CD8-positive, alpha-beta memory T cell (primary cell): ENCODE measurements at places on chromosomes 11 and 22. TPM values are rescaled to one million over a fixed set of nuclear protein-coding genes. Genes with fewer than 3 reads are reported as not detected.
A peak's percentile ranks its signal among the peaks of the same experiment; 100 is the strongest.

The ACRV1 gene
- total RNA-seq = not detected

The RAB3IL1 gene
- 0.28 TPM for total RNA-seq

The PRG2 gene
- not detected for total RNA-seq

The LRRC56 gene
- total RNA-seq = 1.8 TPM

The OR51I1 gene
- not detected for total RNA-seq

The FAM181B gene
- total RNA-seq = not detected

The SLC37A2 gene
- total RNA-seq = 1.5 TPM

The LRP4 gene
- 0.27 TPM for total RNA-seq

- no peak for DNase-seq
Measured at GRCh38 chr11:108216988-108217387, 5.5 kb downstream of the NPAT start.

GRCh38 chr11:13333456-13333957 lies 55.9 kb downstream of the BMAL1 start:
- DNase-seq = no peak

- no peak for DNase-seq
Measured at GRCh38 chr11:100719809-100720221, 32.7 kb downstream of the ARHGAP42 start.

GRCh38 chr11:85759915-85760314 lies 51.0 kb downstream of the SYTL2 start:
- no peak for DNase-seq

DNA sequence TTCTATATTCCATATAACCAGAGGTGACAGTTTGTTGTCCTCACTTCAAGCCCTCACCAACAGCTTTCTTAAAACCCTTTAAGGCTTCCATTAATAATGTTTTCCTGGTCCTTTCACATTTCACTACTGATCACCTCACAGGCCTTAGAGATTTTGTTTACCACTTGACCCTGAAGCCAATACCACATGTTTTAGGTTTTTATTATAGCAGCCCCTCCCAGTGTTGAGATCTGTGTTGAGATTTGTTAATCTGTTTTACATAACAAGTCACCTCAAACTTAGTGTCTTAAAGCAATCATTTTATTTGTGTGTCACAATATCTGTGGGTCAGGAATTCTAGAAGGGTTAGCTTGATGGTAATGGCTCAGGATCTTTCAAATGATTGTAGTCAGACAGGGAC lies 49.9 kb downstream of the FAR1 start:
- no peak for DNase-seq

DNA sequence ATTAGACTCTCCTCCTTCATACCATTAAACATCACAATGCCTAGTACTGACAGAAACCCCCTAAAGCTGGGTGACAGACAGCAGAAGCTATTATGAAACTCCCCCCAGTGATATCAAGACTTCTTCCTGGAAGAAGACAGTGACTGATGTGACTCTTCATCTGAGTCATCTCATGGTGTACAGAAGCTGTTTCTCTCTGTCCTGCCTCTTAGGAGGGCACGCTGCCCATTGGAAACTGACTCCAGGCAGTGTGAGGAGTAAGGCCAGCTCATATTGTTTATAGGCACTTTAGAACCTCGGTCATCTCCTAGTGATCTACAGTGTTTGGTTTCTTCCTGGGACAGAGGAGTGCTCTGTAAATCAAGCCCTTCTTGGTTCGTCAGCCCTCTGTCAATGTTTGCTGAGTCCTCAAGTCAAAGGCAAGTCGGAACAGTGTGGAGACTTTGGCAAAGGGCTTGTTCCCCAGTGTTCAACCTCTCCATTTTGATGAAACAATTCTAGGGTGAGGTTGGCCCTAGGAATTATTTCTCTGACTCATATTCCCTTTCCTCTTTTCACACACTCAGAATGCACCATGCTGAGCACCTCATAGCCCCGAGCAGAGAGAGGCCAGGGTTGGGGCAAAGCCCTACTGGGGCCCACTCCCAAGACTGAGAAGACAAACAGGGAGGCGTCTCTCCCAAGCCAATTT lies 172.5 kb upstream of the TMEM45B start:
- no peak for DNase-seq

DNA sequence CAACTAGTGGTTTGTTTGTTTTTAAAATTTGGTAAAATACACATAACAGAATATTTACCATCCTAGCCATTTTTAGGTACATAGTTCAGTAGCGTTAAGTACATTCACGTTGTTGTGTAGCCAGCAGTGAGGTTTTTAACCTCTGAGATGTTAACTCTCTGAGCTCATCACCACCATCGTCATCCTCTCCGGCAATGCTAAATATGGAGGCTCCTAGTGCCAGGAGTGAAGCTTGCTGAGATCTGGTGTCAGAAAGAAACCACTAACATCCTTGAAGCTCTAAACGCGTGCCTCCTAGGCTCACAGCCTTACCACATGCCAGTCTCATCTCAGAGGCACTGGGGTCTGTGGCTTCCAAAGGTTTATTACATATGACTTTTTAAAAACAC lies 330.2 kb upstream of the B3GAT1 start:
- DNase-seq = no peak

DNA sequence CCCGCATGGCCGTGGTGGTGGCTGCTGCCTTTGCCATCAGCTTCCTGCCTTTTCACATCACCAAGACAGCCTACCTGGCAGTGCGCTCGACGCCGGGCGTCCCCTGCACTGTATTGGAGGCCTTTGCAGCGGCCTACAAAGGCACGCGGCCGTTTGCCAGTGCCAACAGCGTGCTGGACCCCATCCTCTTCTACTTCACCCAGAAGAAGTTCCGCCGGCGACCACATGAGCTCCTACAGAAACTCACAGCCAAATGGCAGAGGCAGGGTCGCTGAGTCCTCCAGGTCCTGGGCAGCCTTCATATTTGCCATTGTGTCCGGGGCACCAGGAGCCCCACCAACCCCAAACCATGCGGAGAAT lies 10.9 kb upstream of the ARHGEF17 start:
- DNase-seq = no peak

- DNase-seq = no peak
Measured at GRCh38 chr22:29369460-29369859, 18.9 kb downstream of the AP1B1 start.

- DNase-seq = peak; percentile 78
Measured at GRCh38 chr22:49869845-49870712, 16.4 kb downstream of the ZBED4 start.

DNA sequence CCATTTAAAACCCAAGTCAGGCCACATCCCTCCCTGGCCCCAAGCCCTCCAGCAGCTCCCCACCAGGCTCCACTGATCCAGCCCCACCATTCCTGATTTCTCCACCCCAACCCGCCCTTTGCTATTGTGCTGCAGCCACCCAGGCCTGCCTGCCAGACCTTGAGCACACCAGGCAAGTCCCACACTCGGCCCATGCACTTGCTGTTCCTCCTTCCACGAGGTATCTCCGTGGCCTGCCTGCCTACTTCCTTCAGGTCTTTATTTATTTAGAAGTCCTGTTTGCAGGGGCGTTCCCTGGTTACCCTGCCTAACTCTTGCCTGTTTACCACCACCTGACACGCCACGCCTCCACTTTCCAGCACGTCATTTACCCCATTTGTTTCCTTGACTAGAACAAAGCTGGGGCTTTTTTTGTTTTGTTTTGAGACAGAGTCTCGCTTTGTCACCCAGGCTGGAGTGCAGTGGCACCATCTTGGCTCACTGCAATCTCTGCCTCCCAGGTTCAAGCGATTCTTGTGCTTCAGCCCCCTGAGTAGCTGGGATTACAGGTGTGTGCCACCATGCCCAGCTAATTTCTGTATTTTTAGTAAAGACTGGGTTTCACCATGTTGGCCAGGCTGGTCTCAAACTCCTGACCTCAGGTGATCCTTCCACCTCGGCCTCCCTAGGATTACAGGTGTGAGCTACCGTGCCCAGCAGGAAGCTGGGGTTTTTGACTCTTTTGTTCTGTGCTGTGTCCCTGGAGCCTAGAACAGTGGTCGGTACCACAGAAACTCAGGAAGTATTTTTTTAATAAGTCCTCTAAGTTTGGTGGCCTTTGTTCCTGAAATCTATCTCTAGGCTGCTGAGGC lies 6.7 kb downstream of the CENPM start:
- DNase-seq = peak; percentile 94

DNA sequence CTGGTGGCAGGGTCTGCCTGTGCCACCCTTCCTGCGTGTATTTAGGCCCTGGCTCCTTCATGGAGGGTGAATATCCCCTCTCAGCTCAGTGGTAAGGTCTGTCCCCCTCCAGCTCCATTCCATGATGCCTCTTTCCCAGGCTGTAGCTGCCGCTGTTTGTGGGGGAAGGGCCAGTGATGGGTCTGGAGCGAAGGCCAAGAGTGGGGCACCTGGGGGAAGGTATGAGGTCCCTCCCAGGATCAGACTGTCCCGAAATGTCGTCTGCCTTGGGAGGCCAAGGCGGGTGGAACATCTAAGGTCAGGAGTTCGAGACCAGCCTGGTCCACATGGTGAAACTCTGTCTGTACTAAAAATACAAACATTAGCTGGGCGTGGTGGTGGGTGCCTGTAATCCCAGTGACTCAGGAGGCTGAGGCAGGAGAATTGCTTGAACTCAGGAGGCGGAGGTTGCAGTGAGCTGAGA lies 1.1 kb downstream of the CD151 start:
- no peak for DNase-seq

GRCh38 chr11:64900263-64900678 lies 16.7 kb downstream of the ATG2A start:
- DNase-seq = peak; percentile 58

GRCh38 chr22:23773483-23774113 lies 949 bp downstream of the MMP11 start:
- no peak for DNase-seq

- DNase-seq = no peak
Measured at GRCh38 chr11:83039566-83039965, 32.1 kb downstream of the RAB30 start.

DNA sequence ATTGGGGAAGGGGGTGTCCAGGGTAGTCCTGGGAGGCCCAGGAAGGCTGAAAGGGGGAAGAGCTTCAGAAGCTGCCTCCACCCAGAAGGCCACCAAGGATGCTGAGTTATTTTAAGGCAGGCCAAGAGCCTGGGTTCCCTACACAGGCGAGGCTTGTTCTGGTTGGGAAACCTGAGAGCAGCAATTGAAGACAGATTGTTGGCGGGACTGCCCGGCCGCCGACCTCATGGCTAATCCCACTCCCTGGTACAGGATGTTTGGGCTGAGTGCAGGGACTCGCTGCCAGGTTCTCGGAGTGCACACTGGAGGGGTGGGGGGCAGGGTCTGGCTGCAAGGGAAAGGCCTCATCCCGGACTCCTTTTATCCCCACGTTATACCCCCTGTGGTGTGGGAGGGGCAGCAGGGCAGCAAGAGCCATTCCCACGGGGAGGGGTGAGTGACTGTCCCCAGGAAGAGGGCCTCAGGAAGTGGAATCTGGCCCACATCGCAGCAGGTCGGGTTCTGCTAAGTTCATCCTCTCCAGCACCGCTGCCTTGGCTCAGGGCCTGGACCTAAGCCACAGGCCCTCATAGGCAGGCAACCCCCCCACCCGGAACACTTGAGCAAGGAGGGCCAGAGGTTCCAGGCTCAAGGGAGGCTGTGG lies 43.6 kb upstream of the PRR5 start:
- DNase-seq = no peak

DNA sequence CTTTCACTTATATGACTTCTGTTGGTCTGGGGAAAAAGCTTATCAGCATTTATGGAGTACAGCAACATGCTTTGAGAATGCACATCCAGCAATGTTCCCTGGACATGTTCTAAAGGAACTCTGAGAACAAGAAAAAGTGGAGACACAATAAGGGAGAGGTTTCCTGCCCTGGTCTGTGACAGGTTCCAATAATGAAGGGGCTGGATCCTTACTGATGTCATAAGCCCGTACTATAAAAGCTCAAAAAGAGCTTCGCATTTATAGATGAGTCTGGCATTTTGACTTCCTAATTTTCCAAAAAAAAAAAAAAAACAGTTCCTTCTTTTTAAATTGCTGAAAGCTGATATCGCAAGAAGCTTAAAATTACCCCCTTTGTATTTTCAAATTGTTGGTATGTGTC lies 129.1 kb downstream of the MPPED2 start:
- DNase-seq = no peak

DNA sequence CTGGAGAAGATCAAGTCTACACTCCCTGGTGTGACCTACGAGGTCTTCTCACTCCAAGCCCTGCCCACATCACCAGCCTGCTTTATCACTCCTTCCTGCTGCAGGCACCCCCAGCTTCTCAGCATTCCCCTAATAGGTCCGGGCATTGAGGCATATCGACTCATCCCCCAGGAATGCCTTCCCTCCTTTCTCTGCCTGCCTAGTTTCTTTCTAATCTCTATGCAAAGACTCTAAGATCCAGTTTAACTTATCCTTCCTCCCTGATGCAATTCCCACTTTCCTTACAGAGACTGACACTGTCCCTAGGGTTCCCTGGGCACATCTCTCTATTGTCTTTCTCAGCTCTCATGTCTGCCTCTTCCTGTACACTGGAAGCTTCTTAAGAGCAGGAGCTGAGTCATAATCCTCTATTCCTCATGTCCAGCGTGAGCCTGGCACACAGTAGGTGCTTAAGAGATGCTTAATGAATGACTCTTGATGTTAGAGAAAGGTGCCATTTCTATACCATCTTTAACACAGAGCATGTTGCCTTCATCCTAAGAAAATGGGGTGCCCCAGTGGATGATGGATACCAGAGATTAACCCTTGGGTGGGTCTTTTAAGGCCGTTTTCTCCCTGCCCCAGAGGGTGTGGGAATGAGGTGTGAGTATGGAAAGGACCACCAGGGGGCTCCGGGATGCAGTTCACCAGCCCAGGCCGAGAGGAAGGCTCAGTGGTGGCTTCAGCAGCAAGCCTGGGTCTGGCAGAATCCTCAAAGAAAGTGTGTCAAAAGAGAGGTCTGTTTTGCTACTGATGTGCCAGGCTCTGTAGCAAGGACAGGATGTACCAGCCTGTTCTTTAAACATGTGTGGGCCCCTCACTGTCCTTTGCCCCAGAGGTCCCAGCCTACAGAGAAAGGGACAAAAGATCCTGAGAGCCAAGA lies 34.7 kb downstream of the PARVA start:
- no peak for DNase-seq

- DNase-seq = no peak
Measured at GRCh38 chr11:69881467-69882269, 62.5 kb upstream of the FGF3 start.

- peak; percentile 23 for DNase-seq
Measured at GRCh38 chr11:2741377-2742131, 41.8 kb upstream of the KCNQ1OT1 start.

GRCh38 chr11:120271672-120272071 lies 31.7 kb downstream of the POU2F3 start:
- no peak for DNase-seq

DNA sequence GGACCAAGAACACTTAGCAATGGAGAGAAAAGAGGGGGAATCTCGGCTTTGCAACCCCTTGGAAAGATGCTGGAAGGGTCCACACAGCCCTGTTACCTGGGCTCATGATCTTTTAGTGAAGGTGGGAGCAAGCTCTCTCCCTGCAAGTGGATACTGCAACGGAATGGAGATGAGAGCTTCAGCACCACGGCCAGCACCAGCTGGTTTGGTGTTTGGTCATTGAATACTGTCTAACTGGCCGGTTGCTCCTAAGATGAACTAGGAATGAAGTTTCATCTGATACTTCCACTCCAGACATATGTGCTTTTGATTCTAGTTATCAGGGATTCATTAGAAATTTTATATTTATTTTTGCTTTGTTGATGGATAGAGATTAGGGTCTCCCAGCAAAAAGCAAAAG lies 16.3 kb downstream of the HTR3A start:
- no peak for DNase-seq
